Activated CD4-positive, CD25-positive, alpha-beta regulatory T cell (primary cell): ENCODE measurements at places on chromosomes 1 and 21.

DNA sequence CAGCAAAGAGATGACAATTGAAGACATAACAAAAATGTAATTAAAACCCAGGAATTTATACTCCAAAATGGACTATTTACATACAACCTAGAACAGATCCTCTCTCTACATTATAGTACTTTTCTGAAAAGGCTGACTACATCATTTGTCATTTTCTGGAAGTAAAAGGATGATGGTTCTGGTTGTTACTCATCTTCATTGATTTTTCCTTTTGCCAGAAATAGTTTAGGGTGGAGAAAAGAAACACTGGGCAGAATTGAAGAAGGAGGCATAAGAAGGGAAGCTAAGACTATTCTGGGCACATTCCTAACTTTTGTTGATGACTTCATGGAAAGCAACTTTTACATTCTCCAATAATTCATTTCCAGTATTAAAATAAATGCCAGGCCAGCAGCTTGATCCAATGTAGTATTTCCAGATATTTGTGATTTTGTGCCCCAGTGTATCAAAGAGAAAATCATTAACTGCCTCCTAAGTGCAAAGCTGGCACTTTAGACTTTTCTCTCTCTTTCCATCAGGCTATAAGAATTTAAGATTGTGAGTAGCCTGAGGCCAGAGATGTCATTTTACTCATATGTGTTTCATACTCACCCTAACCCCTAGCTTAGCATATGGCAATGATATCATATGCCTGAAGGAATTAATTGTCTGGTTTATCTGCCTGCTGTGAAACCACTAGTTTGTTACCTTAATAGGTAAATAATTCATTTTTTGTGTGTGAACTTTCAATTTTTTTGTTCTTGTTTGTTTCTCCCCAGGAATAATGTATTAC is 369.5 kb upstream of the LYPLAL1 start:
- DNase-seq = no peak

- no peak for DNase-seq
These were observed 15.5 kb upstream of the AHCTF1 start for GRCh38 chr1:246947255-246947654.

- no peak for DNase-seq
These were observed 145.8 kb upstream of the TMPRSS15 start for GRCh38 chr21:18549214-18549905.

GRCh38 chr1:175765293-175765692 is 21.9 kb upstream of the TNR start:
- DNase-seq = no peak
